Right ventricle myocardium superior (tissue), 1 donor: ENCODE measurements at places on chromosomes 16 and 17.

- DNase-seq: no peak
These were observed 58.2 kb downstream of the IGF2BP1 start for GRCh38 chr17:49055181-49055927.

DNA sequence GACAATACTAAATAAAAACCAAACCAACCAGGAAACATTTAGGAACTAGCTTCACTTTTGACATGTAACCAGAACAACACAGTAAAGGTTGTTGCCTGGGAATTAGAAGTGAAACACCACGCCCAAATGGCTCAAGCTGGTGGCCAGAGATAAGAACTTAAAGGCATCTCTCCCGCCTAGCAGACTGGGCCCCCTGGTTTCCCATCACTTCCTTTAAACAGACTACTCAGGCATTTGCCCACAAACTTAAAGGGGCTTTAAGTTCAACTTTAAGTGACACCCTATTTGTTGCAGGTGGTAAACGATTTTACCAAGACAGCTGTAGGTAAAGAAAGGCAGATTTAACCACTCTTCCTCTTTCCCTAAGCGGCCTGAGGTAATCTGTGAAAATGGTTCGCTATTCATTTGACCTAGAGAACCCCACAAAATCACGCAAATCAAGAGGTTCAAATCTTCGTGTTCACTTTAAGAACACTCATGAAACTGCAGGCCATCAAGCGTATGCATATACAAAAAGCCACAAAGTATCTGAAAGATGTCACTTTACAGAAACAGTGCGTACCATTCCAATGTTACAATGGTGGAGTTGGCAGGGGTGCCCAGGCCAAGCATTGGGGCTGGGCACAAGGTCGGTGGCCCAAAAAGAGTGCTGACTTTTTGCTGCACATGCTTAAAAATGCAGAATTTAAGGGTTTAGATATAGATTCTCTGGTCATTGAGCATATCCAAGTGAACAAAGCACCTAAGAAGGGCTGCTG lies 40.8 kb upstream of the BPTF start:
- no peak for DNase-seq

DNA sequence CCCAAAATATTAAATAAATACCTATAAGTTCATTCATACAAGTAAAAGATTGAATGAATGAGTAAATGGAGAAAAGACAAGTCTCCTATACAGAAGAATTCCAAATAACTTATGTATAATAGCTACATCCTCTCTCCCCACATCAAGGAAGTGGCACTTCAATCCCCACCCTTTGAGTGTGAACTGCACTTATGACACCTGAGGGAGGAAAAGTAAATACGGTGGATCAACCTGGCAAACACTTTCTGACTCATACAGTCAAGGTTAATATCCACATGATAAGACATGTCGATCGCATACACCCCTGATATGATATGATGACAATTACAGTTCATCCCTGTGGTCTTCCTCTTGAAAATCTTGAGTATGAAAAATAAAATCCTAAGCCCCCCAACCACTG lies 18.0 kb downstream of the SLFN12L start:
- no peak for DNase-seq

- peak; percentile 89 for DNase-seq
These were observed 3.3 kb upstream of the CDK5R1 start for GRCh38 chr17:32483451-32484019.

- DNase-seq: no peak
These were observed 208.2 kb downstream of the C16orf78 start for GRCh38 chr16:49581630-49582298.

DNA sequence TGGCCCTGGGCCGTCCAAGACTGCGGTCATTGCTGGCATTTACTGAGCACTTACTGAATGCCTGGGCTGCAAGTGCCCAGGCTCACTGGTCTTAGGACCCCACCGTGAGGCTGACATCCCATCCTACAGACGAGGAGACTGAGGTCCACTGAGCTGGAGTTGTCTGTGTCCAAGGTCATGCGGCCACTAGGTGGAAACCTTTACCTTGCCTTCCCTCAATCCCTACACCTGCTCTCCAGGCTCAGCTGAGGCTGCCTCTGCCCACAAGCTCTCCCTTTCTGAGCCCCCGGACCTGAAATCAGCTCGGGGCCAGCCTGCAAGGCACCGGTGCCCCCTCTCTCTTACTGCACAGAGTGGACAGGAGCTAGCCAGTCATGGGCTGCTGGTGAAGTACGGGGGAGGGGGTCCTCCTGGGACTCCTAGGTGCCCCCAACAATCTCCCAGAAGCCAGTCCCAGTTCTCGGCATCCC lies 1.5 kb downstream of the CASKIN1 start:
- DNase-seq: no peak

DNA sequence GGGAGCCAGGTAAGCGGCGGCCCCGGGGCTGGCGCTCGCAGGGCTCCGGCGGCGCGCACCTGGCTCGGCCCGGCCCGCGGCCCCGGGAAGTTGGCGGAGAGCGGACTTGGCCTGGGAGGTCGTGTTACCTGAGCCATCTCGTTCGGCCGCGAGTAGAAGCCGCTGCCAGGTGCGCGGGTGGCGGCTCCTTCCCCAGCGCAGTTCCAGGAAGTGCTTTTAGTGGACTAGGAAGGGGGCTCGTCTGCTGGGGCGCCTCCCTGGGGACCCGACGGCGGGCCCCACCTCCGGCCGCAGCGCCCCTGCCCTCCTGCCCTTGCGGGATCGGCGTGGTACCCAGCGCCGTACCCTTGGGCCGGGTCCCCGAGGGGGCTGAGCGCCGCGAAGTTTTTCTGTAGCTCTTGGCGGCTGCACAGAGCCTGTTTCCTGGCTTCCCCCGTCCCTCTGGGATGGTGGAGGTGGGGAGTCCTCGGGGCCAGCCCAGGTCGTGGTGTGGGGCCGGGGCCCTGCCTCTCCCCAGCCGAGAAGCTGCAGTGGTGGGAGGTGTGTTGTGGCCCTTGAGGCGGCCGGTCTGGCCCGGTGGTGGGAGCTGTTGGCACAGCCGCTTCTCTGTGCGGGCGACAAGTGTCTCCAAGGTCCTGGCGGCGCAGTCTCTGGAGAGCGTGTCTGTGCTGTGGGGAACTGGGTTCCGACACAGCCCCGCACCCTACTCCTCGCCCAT lies 96.9 kb downstream of the RAB11FIP4 start:
- peak; percentile 59 for DNase-seq

GRCh38 chr17:82710499-82711232 lies 5.8 kb upstream of the FN3KRP start:
- peak; percentile 37 for DNase-seq

- DNase-seq: no peak
These were observed 21.0 kb downstream of the RAB11FIP4 start for GRCh38 chr17:31412511-31412910.

DNA sequence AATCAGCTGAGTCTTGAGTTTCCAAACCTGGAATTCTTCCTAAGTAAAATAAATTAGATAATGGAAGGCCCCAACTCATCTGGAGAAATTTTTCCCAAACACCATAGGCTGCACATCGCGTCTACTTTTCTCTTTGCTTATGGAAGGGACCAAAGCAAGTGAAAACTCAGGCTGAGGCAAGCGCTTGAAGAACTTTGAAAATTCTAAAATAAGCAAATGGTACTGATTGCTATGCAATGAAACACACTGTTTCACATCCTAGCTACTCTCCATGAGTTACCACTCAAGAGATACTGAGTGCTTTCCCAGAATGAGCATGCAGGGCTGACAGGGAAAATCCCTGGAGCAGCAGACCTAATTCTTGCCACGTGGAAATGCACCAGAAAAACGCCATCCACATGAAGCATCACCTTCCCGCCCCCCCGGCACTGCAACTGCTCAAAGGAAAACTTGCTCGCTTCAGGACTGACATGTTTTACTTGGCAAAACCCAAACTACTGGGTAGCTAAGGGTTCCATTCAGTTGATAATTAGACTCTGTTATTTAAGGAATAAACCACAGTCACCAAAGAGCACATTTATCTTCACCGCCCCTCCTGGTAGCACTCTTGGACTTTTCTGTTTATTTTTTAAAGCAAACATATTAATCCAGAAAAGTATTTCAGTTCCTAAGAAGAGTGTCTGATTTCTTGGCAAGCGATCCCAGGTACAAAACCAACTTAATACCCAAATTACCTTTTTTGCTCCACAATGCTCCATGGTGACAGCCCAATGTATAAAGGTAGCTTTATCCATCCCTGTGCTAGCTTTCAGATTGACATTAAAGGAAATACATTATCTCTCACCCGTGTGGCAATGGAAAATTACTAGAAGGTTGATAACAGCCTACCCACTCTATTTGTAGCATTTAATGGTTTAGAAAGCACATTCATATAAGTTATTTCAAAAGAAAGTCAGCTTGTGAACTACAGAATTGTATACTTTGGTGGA lies 62.5 kb downstream of the WDR59 start:
- DNase-seq: no peak
